ENCODE measurements at places on chromosomes 7 and 10.

GRCh38 chr10:61076572-61077114, 132.7 kb upstream of the RHOBTB1 start:
- DNase-seq = no peak

- DNase-seq = no peak
Observed at GRCh38 chr10:103534621-103535498, 41.4 kb downstream of the NEURL1 start.

DNA sequence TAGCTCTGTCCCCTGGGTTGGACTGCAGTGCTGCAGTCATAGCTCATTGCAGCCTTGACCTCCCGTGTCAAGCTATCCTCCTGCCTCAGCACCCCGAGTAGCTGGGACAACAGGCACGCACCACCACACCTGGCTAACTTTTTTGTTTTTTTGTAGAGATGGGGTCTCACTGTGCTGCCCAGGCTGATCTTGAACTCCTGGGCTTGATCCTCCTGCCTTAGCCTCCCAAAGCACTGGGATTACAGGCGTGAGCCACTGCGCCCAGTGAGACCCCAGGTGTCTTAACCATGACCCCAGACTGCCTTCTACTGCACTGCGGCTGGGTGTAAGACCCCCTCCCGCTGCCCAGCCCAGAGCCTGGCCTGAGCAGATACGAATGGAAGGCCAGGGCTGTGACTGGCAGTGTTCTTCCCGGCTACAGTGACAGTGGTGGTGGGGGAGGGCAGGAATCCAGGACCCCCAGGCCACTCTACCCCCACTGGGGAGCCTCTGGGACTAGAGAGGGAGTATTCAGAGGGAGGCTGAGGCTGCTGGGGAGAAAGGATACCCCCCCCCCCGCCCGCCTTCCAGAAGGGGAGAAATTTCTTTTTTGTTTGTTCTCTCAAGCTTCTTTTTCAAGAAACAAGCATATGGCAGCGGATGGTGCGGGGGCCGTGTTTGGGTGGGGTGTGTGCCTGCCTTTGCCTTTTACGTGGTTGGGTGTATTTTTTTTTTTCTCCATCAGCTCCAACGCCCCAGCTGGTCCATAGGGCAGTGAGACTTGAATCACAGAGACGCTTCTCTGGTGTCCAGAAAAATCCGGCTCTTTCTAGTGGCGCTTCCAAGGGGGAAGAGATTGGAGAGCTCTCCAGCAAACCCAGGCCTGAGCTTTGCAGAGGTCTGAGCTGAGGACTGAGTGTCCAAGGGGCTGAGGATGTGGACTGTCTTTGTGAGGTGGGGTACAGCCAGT, 36.6 kb downstream of the GTF2IRD1 start:
- no peak for DNase-seq

GRCh38 chr7:36884351-36884750, 160.1 kb upstream of the AOAH start:
- DNase-seq = no peak

DNA sequence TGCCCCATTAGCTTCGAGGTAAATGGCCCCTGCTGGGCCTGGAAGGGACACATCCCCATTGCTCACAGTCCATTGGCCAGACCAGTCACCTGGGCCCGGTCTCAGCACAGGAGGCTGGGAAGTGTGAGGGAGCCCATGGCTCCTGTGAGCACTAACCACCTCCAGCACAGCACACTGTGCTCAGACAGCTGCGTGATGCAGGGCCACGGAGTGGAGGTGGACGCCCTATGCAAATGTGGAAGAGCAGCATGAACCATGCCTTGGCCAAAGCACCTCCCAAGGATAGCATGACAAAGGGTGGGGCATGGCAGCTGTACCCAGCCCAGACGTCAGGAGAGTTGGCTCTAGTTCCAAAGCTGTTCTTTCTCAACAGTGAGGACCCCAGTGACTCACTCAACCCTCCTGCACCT, 120.1 kb upstream of the ZMIZ1 start:
- no peak for DNase-seq

DNA sequence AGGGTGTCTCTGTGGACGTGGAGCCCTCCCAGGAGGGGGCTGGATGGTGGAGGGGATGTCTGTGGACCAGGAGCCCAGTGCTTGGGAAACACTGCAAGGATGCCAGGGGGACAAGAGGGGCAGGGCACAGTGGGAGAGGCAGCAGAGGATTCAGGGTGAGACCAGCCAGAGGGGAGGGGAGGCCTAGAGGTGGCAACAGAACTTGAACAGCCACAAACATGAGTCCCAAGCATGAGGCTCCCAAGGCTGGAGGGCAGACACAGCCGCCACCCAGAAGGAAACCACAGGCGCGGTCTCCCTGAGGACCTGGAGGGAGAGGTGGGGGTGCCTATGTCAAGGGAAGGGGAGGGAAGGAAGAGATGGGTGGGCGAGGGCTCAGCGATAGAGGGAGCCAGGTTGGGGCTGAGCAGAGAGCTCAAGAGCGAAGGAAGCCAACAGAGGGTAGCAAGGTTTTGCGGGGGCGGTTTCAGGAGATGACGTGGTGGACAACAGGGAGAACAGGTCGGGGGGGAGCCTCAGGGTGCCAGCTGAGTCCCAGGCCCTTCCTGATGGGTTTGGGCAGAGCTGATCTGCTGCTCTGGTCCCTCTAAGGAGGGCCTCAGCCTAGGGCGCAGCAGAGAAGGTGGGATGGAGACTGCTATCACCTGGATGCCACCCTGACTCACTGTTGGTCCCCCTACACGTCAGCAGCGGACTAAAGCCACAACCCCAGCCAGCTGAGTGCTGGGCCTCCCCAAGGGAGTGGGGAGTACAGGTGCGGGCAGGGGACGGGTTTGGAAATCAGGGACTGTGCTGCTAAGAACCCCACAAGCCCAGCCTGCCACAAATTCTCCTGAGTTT, 6.7 kb upstream of the PILRA start:
- DNase-seq = no peak

DNA sequence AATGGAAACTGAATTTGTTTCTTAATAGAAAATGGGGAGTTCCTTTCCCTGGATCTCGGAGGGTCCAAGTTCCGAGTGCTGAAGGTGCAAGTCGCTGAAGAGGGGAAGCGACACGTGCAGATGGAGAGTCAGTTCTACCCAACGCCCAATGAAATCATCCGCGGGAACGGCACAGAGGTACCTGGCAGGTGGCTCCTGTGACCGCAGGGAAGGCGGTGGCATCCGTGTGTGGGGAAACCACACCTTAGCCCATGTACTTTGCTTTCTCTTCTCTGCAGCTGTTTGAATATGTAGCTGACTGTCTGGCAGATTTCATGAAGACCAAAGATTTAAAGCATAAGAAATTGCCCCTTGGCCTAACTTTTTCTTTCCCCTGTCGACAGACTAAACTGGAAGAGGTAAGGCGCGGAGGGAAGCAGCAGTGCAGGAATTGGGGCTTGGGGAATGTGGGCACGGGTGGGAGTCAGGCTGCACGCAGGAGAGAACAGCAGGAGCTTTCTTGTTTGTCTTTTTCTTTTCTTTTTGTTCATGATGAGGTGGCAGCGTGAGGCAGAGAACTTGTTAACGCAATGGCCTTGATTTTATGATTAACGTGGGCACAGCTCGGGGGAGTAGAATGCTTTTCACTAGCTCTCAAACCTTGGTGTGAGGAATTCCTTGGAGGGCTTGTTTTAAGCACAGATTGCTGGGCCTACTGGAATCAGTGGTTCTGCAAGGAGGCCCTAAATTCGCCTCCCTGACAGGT, 12.8 kb downstream of the HKDC1 start:
- DNase-seq = no peak

DNA sequence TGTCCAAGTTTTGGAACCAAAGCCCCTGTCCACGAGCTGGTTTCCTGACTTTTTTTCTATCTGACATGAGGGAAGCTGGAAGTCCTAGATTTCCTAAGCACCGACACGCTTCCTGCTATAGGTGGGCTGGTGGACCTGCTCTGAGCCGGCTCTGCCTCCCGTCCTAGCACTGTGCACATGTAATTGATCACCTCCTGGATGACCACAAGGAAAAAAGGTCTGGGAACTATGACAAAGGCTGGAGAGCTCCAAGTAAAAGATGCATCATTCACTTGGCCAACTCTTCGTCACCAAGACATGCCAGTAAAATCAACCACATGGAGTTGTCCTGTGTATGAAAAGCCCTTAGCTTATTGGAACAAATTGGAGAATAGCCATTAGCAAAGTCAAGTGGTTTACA, 104.8 kb downstream of the ITIH5 start:
- no peak for DNase-seq

DNA sequence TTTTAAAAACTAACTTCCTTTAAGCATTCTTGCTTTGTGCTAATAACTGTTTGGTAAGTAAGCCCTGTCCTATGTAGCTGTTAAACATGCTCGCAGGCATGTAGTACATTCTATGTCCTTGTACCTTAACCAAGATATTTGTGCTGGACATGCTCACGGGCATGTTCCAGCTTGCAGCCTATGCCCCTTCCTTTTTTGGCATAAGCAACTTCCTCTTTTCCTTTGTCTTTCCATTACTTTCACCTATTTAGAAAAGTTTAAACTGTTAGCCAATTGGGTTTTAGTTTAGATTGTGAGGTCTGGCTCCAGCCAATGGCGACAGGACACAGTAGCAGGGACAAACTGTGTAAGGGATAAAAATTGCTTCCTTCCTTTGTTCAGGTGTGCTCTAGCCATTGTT, 14.4 kb upstream of the APBB1IP start:
- DNase-seq = no peak

DNA sequence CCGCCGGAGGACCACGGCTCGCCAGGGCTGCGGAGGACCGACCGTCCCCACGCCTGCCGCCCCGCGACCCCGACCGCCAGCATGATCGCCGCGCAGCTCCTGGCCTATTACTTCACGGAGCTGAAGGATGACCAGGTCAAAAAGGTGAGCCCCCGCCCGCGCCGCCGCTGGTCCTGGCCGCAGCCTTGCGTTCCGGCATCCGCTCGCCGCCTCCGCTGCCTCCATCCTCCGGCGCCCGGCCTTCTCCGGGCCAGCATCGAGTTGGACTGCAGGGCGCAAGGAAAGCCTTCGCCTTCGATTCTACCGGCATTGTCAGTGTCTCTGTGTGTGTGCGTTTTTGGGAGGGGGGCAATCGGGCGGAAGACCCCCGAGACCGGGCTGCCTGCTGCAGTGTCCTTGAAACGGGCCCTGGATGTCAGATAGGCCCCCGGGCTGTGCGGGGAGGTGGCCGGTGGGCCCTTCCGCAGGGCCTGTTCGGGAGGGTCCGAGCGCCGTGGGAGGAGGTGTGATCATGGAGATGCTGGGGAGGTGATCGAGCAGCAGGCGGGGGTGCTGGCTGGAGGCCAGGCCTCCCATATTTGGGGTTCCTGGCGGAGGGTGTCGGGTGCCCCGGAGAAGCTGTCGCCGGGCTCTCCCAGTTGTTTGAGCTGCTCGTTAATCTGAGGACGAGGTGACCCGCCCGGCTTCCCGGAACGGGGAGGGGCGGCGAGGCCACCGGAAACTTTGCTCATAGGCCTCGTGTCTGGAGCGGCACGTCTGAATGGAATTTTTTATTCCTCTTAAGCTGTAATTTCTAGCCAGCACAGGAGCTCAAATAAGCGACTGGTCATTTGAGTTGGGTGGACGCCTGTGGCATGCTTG, 40.8 kb downstream of the HK1 start:
- DNase-seq = no peak

DNA sequence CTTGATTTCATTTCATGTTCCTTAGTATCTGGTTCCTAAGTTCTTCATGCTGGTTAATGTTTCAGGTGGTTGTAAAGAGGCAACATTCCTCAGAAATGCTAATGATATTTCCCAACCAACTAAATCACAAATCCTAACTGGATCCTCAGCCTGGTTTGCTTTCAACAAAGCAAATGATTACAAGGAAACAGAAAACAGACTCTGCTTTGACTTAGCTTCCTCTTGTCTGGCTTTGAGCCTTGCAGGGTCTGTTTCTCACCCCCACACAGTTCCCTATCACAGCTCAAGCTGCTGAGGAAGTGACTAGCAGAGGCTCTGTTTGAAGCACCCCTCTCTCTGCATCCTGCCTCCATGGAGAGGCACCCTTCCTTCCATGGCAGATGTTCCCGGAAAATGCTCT, 130.2 kb upstream of the CTTNBP2 start:
- no peak for DNase-seq

GRCh38 chr7:37342688-37343471, 105.8 kb downstream of the ELMO1 start:
- DNase-seq = no peak

GRCh38 chr10:59279991-59280505, 82.3 kb downstream of the FAM13C start:
- DNase-seq = no peak

GRCh38 chr10:132269266-132270230, 38.2 kb downstream of the STK32C start:
- DNase-seq = no peak

DNA sequence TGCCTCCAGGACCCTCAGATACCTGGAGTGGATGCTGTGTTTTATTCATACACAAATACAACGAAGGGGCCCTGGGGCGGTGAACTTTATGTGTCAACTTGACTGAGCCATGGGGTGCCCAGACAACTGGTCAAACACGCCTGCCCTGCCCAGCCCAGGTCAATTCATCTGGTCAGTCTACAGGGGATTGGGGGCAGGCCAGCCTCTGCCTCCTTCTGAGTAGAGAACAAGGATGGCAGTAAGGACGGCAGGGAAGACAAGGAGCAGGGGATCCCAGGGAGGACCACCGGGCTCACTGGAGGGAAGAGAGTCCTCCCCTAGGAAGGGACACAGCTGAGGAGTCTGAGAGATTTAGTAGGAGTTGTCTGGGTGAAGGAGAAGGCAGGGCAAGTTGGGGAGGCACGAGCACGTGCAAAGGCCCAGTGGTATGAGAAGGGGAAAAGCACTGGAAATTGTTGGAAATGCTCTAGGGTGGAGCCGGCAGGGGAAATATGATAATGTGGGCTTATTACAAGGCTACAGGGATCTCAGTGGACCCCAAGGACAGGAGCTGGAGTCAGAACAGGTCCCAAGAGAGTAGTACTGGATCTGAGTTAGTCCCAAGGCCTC, 63.4 kb downstream of the MYL10 start:
- no peak for DNase-seq

GRCh38 chr7:130393101-130393561, 12.8 kb downstream of the CPA1 start:
- DNase-seq = no peak

DNA sequence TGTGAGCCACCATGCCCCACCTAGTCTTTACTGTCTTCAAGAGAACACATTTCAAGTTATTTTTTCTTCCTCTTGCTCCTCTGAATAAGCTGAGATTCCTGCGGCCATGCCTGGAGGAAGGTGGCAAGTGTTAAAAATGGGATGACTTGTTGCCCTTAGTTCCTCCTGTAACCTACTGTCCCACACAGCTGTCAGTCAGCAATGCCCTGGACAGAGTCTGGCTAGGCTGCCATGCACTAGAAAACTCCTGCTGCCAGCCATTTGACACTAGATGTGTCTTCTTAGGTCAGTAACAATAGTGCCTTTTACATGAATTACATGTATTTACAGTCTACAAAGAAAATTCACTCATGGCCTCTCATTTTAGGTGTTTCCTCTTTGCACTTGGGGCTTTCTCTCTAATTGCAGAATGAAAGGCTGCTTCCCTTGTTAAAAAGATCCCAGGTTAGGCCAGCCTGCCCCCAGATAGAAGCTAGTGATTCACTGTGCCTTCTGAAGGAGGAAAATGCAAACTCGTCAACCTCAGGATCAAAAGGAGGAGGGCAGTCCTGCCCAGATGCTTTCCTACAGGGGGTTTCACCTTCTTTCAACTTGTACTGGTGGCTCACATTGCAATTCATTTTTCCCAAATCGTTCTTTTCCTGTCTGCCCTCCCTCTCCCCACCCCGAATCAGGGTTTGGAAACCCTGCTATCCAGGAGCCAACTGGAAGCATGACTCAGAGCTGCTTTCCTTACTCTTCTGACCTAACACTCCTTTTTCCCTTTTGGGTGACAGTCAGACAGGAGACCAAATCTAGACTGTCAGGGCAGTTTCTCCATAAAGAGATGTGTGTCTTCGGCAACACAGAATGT, 136.6 kb downstream of the SPAG6 start:
- no peak for DNase-seq

GRCh38 chr10:25828475-25828874, 105.6 kb upstream of the MYO3A start:
- no peak for DNase-seq
